ENCODE measurements at places on chromosomes 5 and 9.

DNA sequence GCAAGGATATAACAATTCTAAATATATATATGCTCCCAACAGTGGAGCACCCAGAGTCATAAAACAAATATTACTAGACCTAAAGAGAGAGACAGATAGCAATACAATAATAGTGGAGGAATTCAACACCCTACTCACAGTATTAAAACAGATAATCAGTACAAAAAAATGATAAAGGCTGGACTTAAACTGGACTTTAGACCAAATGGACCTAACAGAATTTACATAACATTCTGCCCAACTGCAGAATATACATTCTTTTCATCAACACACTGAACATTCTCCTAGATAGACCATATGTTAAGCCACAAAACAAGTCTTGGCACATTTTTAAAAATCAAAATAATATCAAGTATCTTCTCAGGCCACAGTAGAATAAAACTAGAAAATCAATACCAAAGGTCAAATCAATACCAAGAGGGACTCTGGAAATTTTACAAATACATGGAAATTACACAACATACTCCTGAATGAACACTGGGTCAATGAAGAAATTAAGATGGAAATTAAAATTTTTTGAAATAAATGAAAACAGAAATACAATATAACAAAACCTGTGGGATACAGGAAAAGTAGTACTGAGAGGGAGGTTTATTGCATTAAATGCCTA is 100.8 kb downstream of the FBXL17 start:
- no peak for DNase-seq

DNA sequence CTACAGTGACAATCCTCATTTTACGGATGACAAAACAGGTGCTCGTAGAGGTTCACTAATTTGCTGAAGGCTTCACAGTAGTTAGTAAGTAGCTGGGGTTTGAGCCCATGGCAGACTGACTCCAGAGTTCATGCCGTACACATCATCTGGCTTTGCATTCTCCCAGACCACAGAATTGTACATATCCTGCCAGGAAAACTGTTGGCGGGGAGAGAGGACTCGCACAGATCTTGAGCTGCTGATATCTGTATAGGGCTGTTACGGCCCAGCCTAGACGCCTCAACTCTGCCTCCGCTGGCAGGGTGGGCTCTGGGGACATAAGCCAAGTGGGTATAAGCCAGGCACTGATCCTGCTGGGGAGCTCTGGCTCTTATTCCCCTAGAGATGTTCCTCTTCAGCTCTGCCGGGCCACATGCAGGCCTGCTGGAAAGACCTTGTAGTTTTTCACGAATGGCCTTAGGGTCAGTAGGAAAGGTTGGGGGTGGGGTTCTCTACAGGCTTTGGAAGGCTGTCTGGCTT is 16.3 kb downstream of the LARP1 start:
- peak; percentile 50 for DNase-seq

DNA sequence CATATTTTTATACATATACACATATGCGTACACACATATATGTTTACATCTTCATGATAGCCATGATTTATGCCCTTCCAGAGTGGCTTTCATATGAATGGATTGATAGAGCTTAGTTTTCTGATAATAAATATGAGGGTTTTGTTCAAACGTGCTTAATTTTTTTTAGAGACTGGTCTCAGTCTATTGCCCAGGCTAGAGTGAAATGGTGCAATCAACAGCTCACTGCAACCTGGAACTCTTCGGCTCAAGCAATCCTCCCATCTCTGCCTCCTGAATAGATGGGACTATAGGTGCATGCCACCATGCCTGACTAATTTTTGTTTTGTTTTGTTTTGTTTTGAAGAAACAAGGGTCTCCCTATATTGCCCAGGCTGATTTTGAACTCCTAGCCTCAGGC is 48.6 kb upstream of the ZSWIM6 start:
- no peak for DNase-seq

DNA sequence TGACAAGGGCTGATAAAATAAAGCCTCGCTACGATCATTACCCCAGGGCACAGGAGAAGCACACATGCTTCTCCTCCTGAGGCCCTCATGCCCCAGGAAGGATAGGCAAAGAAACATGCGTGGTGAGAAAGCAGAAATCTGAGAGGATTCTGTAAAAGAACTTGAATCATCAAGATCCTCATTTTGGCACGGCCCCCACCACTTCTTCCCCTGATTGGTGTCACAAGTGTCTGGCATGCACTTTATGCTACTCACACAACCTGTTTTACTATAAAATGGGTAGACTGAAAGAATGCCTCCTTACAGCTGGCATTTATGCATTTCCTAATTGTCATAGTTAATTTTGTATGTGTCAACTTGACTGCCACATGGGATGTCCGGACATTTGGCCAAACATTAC is 32.1 kb downstream of the PCA3 start:
- DNase-seq, result no peak

- no peak for DNase-seq
Measured at GRCh38 chr9:126842977-126843799, 17.3 kb upstream of the ZBTB34 start.

- DNase-seq, result no peak
Measured at GRCh38 chr9:28086881-28087280, 513.6 kb upstream of the C9orf72 start.

- no peak for DNase-seq
Measured at GRCh38 chr5:425714-426113, 17.3 kb upstream of the EXOC3 start.

GRCh38 chr9:124437086-124437485 is 13.2 kb upstream of the ADGRD2 start:
- no peak for DNase-seq

DNA sequence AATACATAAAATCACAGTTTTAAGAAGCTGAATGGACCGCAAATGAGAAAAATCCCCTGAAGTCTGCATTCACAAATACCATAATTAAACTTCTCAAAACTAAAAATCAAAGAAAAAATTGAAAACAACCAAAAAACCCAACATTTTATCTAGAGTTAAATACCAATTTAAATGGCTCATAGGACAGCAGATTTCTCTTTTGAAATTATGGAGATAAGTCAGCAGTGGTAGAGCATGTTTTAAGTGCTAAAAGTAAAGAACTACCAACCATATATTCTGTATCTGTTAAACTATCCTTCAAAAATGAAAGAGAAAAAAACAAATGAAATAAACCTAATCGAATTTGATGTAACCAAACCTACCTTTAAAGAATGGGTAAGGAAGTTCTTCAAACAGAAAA is 862.8 kb downstream of the TAF11L14 start:
- DNase-seq, result no peak

DNA sequence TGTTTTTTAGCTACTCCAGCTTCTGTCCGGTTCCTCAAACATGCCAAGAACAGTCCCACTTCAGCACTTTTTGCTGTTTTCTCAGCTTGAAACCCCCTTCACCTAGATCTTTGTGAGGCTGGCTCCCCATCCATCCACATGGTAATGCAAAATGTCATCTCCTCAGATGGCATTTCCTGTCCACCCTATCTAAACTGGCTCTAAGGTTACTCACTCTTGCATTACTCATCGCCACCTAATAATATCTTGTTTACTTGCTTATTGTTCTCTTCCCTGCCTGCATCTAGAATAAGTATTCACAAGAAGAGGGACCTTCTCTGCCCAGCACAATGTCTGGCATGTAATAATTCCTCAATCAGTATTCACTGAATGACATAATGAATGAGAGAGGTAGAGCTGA is 220.1 kb downstream of the FAM114A2 start:
- no peak for DNase-seq

DNA sequence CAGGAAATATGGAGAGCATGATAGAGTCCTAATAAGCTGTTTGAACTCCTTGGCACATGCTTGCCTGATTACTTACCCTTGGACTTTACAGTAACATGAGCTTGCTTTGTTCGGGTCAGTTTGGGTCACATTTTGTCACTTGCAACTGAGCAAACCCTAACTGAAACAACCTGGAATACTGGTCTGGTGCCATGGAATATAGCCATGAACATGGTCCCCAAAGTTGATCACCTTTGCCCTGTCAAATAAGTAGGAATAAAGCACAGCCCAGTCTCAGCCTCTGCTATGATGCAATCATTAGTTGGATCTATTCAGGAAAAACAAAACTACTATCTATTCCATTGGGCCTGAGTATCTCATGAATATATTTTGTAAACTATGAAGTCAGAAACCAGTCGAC is 18.2 kb downstream of the CDO1 start:
- no peak for DNase-seq

DNA sequence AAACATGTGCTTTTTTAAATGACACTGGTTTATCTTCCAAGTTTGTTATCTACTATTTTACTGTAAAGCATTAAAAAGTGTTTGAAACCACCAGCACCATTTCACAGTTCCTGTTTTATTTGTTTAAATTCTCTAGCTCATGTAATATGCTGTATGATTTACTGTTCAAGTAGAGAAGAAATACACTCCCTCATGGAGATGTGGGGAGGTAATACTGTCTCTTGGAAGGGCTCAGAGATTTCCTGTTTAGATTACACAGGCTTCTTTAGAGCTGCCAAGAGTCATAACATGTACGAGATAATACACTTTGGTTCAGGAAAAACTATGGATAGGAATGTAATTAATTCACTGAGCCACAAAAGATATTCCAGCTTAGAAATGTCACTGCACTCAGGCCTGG is 135.0 kb upstream of the CCDC152 start:
- DNase-seq, result no peak

- no peak for DNase-seq
Measured at GRCh38 chr9:89439571-89439970, 58.3 kb downstream of the SEMA4D start.

DNA sequence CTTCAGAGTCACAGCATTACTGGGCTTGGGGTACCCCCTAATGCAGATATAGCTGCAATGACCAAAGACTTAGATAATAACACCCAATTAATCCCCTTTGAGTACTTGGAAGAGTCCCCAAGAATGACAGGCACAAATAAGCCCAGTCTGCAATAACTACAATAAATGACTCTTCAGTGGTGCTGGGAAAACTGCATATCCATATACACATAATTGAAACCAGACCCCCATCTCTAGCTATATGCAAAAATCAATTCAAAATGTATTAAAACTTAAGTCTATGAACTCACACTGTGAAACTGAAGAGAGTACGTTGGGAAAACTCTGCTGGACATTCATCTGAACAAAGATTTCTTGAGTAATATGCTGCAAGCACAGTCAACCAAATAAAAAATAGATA is 422.5 kb downstream of the CDH18 start:
- DNase-seq, result no peak

- no peak for DNase-seq
Measured at GRCh38 chr5:96616801-96617200, 45.4 kb upstream of the CAST start.

DNA sequence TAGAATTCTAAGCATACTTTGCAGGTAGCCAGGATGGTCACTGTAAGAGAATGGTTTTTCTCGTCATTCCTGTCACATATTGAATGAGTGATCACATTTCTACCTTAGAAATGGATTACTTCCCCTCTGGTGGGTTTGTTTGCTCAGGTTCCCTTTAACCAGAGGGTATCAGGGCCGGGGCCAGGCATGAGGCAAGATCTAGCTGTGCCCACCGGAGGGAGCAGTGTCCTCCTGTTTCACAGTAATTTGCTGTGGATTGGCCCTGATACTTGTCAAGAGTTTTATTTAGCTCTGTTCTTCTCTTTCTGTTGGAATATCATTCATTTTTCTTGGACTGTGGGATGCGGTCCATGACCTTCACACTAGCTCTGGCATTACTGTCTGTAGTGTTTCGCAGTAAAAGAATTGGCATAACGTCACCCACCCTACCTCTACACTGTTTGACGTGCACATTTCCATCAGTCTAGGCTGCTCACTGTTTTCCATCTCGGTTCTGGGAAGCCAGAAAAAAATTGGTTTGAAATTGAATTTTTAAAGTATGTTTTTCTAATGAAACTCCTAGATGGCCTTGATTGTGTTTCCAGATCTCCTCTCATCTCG is 42.4 kb upstream of the ZBED3 start:
- no peak for DNase-seq

DNA sequence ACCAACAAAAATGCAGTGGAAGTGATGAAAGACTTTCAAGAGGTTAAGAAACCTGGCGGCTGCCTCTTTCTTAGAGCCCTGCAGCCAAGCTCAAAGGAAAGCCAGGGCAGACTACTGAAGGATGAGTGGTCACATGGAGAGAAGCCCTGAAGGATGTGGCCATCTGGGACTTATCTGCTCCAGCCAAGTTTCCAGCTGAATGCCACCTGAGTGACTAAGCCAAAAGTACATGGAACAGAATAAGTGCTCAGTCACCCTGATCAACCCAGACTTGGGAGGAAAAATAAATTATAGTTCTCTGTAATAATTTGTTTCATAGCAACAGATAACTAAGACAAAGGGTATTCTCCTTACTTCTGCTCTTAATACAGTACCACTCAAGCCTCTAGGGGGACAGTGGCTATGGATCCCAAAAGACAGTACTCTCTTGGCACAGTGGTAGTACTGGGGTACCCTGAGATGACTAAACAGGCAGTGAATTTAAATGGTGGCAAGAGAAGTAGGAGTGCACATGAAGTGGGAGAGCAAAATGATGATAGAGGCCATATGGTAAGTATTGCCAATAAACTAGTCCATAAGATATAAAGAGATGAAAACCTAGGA is 182.3 kb downstream of the ELAVL2 start:
- no peak for DNase-seq

DNA sequence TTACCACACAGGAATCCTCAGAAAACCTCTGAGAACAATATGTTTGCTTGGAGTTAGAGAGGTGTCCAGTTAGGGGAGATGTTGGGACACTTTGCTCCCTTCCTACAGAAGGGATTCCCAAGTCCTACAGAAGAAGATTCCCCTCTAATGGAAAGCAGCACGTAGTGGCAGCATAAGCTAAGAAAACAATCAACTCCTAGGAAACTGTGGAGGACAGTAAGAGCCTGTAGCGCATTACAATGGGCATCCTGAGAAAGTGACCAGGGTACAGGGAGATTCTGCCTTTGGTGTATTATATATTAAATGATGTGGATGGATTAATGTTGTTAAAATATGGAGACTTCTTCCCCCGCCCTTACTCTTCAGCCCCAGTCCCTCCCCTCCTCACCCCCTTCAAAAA is 13.9 kb upstream of the RIC1 start:
- no peak for DNase-seq

GRCh38 chr5:180334176-180334575 is 19.0 kb downstream of the GFPT2 start:
- no peak for DNase-seq

DNA sequence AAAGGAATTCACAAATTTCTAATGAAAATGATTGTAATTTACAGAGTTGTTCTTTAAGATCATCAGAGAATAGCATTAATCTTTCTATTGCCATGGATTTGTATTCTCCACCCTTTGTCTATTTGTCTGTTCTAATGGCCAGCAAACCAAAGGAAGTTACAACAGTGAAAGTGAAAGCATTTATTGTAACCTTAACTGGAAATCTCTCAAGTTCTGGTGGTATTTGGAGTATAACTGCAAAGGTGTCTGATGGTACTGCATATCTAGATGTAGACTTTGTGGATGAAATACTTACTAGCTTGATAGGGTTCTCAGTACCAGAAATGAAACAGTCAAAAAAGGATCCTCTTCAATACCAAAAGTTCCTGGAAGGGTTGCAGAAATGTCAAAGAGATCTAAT is 21.7 kb downstream of the RMI1 start:
- DNase-seq, result no peak

GRCh38 chr5:133662578-133662977 is 50.2 kb upstream of the FSTL4 start:
- no peak for DNase-seq

All from HFF-Myc (cell line).